Activated naive CD4-positive, alpha-beta T cell treated with anti-CD3 and anti-CD28 coated beads for 36 hours (primary cell): ENCODE measurements at places on chromosomes 5 and 9. TPM values are rescaled to one million over a fixed set of nuclear protein-coding genes. Genes with fewer than 3 reads are reported as not detected.

DNA sequence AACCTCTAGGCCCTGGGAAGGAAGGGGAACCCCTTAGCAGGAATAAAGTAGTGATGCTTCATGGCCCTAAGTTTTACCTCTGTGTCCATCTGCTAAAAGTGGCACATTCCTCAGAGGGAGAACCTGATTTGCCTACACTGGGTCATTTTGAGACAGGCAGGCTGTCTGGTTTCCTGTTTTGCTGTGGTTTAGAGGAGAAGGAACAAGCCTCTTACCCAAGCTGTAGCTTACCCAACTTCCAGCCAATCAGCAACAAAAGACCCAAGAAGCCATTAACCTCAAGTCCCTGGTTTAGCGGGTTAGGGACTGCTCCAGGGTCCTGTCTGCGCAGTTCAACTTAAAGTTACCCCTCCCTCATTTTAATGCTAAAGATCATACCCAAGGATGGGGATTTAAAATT, 411.0 kb downstream of the MAT2B start:
- DNase-seq = no peak

KDM4C gene
- 28.9 TPM for total RNA-seq

- DNase-seq = no peak
Observed at GRCh38 chr5:179238628-179238970, 106.7 kb downstream of the ADAMTS2 start.

GRCh38 chr9:5263351-5264218, 32.4 kb downstream of the INSL4 start:
- peak; percentile 11 for DNase-seq

PDLIM7 gene
- 42.2 TPM for total RNA-seq

- no peak for DNase-seq
Observed at GRCh38 chr5:41985945-41986695, 61.0 kb downstream of the FBXO4 start.

DNA sequence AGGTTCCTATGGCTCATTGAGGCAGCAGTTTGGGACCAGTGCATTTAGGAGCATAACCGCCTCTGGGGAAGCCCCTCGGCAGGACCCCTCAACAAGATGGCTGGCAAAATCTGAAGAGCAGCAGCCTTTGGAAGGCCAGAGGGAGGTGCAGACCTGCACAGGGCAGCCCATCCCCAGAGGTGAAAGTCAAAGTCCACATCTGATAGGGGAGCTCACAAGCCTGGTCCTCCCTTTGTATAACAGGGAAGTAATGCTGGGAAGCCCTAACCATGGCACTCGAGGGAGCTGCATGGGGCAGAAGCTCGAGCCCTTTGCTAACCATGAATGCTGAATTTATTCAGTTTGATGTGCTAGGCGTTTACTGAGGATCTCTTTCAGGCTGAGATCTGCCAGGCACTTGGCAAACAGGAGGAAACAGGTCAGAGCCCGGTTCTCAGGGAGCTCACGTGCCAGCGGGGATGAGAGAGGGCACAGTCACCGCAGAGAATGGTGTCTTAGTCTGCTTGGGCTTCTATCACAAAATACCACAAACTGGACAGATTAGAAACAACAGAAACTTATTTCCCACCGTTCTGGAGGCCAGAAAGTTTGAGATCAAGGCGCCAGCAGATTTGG, 114.1 kb downstream of the GABBR2 start:
- DNase-seq = no peak

OBP2B gene
- total RNA-seq = not detected

DNA sequence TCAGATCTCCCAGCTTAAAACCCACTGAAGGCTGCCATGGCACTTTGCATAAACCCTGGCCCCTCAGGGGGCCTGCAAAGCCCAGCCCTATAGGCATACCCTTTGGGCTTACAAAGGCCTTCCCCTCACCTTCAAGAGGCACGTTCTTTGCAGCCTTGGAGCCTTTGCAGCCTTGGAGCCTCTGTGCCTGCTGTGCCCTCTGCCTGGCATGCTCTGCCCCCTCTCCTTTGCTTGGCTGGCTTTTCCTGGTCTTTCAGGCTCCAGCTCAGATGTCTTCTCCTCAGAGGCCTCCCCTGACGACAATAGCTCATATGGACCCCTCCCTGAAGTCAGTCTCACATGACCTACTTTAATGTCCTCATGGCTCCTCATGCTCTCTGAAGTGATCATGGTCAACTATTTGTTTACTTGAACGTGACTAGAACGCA, 60.3 kb downstream of the CXXC5 start:
- no peak for DNase-seq

TSSK1B gene
- not detected for total RNA-seq
